ENCODE measurements at places on chromosomes 6 and 20. TPM values are rescaled to one million over a fixed set of nuclear protein-coding genes. Genes with fewer than 3 reads are reported as not detected.

ADAM33 gene
- total RNA-seq: 0.33 TPM

HLA-DQB1 gene
- total RNA-seq: 1.0 TPM

PACRG gene
- total RNA-seq: under 0.01 TPM

MYL9 gene
- total RNA-seq: 170 TPM

TRIM15 gene
- not detected for total RNA-seq

HRH3 gene
- total RNA-seq: not detected

FAM210B gene
- 18.9 TPM for total RNA-seq

COL12A1 gene
- 97.0 TPM for total RNA-seq

DACT2 gene
- total RNA-seq: under 0.01 TPM

MTFR2 gene
- 6.2 TPM for total RNA-seq

BFSP1 gene
- total RNA-seq: 8.6 TPM

PDYN gene
- total RNA-seq: not detected
